Ovary (tissue), 10 donors: ENCODE measurements at places on chromosomes 3 and 15. TPM values are rescaled to one million over a fixed set of nuclear protein-coding genes. Genes with fewer than 3 reads are reported as not detected.
A peak's percentile ranks its signal among the peaks of the same experiment; 100 is the strongest.

The EEF1AKMT4 gene
- total RNA-seq: 2.0 TPM

GRCh38 chr15:81302701-81303109, 21.2 kb downstream of the STARD5 start:
- no peaks in the 10 kb centered on the region for H3K4me1 ChIP-seq
- H3K4me3 ChIP-seq: no peak overlapping the region
- no peaks in the 10 kb centered on the region for H3K36me3 ChIP-seq
- no peak for DNase-seq

DNA sequence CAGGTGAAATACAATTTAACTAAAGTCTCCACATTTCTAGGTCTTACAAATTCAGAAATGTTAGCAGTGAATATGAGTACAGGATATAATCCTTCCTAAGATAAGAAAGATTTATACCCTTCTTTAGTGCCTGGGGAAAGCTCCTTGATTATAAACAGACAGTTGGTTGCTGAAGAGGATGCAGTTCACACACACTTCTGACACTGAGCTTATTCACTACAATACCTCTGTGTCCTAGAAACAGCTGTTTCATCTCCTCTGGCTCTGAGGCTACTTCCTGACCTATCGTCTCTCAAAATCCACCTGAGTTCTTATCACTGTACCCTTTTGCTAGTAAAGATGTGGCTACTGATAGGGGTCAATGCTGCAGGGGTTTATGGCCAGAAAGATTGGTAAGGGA, 57.1 kb downstream of the TP63 start:
- no peak for DNase-seq
- H3K4me1 ChIP-seq: no peaks in the 10 kb centered on the region
- H3K4me3 ChIP-seq: no peak overlapping the region
- no peaks in the 10 kb centered on the region for H3K36me3 ChIP-seq
- no peaks in the 10 kb centered on the region for H3K27me3 ChIP-seq

GRCh38 chr3:170356596-170357175, 829 bp upstream of the SKIL start:
- peak; percentile 91 for DNase-seq
- no peaks in the 10 kb centered on the region for H3K36me3 ChIP-seq
- peaks cover 7% of the 10 kb centered on the region for H3K4me1 ChIP-seq
- H3K27me3 ChIP-seq: no peaks in the 10 kb centered on the region
- peak overlapping the region; percentile 99 for H3K27ac ChIP-seq

DNA sequence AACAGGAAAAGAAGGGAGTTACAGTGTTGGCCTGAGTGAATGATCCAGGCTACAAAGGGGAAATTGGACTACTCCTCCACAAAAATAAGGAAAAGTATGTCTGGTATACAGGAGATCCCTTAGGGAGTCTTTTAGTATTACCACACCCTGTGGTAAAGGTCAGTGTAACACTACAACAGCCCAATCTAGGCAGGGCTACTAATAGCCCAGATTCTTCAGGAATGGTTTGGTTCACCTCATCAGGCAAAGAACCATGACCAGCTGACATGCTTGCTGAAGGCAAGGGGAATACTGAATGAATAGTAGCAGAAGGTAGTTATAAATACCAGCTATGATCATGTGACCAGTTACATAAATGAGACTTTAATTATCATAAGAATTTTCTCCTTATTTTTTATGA, 372.6 kb upstream of the ATP11B start:
- no peak for DNase-seq
- no peak overlapping the region for H3K27ac ChIP-seq
- no peaks in the 10 kb centered on the region for H3K4me1 ChIP-seq
- H3K36me3 ChIP-seq: no peaks in the 10 kb centered on the region
- H3K27me3 ChIP-seq: no peaks in the 10 kb centered on the region
- no peak overlapping the region for H3K4me3 ChIP-seq

The HYAL1 gene
- 3.5 TPM for total RNA-seq

DNA sequence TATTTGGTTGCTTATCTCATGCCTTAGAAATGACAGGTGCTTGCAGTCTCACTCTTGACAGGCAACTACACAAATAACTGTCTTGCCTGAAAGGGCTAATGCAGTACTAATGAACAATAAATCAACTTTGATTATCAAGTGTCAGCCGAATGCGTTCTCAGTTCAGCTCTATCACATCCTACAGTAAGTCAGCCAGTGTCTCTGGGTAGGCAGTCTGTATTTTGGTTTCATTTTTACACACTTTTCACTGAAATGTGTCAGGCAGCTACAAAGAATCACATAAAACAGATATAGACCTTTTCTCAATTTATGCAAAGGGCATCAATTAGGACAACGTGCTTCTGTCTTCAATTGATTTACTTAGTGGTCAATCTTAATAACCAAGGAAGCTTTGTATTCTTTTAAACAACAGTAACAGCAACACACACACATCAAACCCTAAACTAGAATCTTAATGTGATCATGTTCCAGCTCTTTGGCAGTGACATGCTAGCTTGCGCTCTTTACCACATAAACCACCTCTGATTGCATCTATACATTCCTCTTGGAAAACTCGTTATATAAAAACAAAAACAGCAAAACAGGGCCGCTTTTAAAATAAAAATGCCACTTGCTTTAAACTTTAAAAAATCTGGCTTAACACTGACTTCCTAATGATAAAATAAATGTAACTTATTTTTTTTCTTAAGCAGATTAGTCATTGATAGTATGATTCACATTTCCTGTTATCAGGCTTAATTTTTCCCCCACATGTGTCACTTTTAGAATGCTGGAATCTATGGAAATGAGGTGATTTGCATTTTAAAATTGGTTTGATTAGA, 520.4 kb downstream of the FOXP1 start:
- H3K27ac ChIP-seq: peak overlapping the region; percentile 96
- H3K4me3 ChIP-seq: peak overlapping the region; percentile 67
- no peaks in the 10 kb centered on the region for H3K27me3 ChIP-seq
- no peaks in the 10 kb centered on the region for H3K36me3 ChIP-seq
- H3K4me1 ChIP-seq: peaks cover 11% of the 10 kb centered on the region
- no peak for DNase-seq

The CFAP100 gene
- not detected for total RNA-seq

GRCh38 chr3:38541806-38542205, 45.7 kb downstream of the EXOG start:
- no peak for DNase-seq
- H3K4me1 ChIP-seq: no peaks in the 10 kb centered on the region
- H3K27me3 ChIP-seq: no peaks in the 10 kb centered on the region

GRCh38 chr3:190119461-190120268, 1.0 kb downstream of the P3H2 start:
- H3K4me3 ChIP-seq: peak overlapping the region; percentile 75
- H3K27me3 ChIP-seq: no peaks in the 10 kb centered on the region
- peaks cover 8% of the 10 kb centered on the region for H3K4me1 ChIP-seq

GRCh38 chr3:25125201-25125600, 302.9 kb upstream of the RARB start:
- H3K27me3 ChIP-seq: no peaks in the 10 kb centered on the region
- no peak overlapping the region for H3K27ac ChIP-seq
- no peak overlapping the region for H3K4me3 ChIP-seq
- no peaks in the 10 kb centered on the region for H3K4me1 ChIP-seq
- H3K36me3 ChIP-seq: no peaks in the 10 kb centered on the region
- no peak for DNase-seq

- H3K27me3 ChIP-seq: no peaks in the 10 kb centered on the region
- no peaks in the 10 kb centered on the region for H3K4me1 ChIP-seq
- no peak overlapping the region for H3K4me3 ChIP-seq
- H3K36me3 ChIP-seq: no peaks in the 10 kb centered on the region
- H3K27ac ChIP-seq: no peak overlapping the region
These were observed 67.8 kb downstream of the RAB11A start for GRCh38 chr15:65937054-65937453.

DNA sequence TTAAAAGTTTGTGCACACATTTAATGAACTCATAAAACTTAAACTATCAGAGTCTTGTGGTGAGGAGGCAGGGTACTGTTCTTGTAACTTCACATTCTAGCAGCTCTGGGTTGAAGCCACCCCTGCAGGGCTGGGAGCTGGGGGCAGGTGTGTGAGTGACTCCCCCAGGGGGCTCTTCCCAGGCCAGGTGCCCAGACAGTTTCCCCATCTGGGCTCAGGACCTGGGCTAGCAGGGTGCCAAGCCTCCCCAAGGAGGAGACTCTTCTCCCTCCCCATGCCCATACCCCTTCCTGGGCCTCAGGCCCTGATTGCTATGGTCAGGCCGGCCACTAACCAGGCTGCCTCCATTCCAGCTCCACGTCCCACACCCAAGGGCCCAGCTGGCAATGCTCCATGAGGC, 22.0 kb upstream of the CHCHD6 start:
- no peaks in the 10 kb centered on the region for H3K27me3 ChIP-seq
- no peaks in the 10 kb centered on the region for H3K4me1 ChIP-seq
- no peaks in the 10 kb centered on the region for H3K36me3 ChIP-seq
- no peak overlapping the region for H3K4me3 ChIP-seq
- H3K27ac ChIP-seq: no peak overlapping the region

DNA sequence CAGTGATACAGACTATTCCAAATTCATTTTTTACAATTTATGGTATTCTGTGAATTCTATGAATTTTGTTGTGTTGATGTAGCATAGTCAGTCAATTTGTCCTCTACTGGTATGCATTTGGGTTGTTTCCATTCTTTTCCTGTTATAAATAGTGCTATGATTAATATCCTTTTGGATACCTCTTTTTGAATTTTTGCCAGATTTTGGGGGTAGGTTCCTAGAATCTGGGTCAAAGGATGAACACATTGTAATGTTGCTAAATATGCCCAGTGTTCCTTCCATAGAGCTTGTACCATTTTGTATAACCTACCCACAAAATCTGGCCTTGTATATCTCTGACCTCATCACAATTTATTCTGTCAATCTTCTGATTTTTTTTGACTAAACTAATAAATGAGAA, 44.4 kb upstream of the C3orf38 start:
- no peaks in the 10 kb centered on the region for H3K4me1 ChIP-seq
- DNase-seq: no peak
- no peaks in the 10 kb centered on the region for H3K27me3 ChIP-seq
- no peak overlapping the region for H3K27ac ChIP-seq
- H3K36me3 ChIP-seq: no peaks in the 10 kb centered on the region
- no peak overlapping the region for H3K4me3 ChIP-seq

The ECE2 gene
- not detected for total RNA-seq

- H3K36me3 ChIP-seq: no peaks in the 10 kb centered on the region
- H3K4me3 ChIP-seq: no peak overlapping the region
- no peaks in the 10 kb centered on the region for H3K27me3 ChIP-seq
- DNase-seq: no peak
These were observed 35.1 kb downstream of the DAZL start for GRCh38 chr3:16570113-16570512.

The STRIT1 gene
- total RNA-seq: not detected

- no peaks in the 10 kb centered on the region for H3K27me3 ChIP-seq
- peaks cover 10% of the 10 kb centered on the region for H3K4me1 ChIP-seq
- H3K36me3 ChIP-seq: no peaks in the 10 kb centered on the region
- peak overlapping the region; percentile 59 for H3K4me3 ChIP-seq
- peak overlapping the region; percentile 86 for H3K27ac ChIP-seq
These were observed 629 bp downstream of the RPL24 start for GRCh38 chr3:101685870-101686307.

DNA sequence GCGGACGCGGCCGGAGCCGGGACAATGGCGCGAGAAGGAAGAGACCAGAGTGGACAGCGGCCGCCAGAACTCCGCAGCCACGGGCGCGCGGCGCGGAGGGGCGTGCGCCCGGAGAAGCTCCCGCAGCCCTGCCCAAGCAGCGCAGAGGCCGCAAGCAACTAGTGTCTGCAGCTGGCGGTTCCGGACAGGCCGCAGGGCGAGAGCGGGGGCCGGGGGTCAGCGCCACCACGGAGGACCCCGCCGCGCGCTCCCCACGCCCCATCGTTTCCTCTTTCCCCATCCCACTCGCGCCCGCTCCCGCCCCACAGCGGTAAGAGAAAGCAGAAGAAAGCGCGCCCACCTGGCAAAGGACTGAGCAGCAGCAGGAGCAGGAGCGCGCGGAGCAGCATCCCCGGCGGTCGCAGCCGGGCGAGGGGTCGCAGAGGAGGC, 440 bp downstream of the PRTG start:
- peaks cover 3% of the 10 kb centered on the region for H3K4me1 ChIP-seq
- H3K36me3 ChIP-seq: no peaks in the 10 kb centered on the region
- H3K27ac ChIP-seq: peak overlapping the region; percentile 65
- H3K4me3 ChIP-seq: peak overlapping the region; percentile 93
- DNase-seq: no peak
